ENCODE measurements at places on chromosomes 12 and 14.

- no peak for DNase-seq
Observed at GRCh38 chr14:55303691-55304145, 32.5 kb downstream of the FBXO34 start.

- DNase-seq = no peak
Observed at GRCh38 chr14:97688631-97689336, 891.6 kb downstream of the VRK1 start.

DNA sequence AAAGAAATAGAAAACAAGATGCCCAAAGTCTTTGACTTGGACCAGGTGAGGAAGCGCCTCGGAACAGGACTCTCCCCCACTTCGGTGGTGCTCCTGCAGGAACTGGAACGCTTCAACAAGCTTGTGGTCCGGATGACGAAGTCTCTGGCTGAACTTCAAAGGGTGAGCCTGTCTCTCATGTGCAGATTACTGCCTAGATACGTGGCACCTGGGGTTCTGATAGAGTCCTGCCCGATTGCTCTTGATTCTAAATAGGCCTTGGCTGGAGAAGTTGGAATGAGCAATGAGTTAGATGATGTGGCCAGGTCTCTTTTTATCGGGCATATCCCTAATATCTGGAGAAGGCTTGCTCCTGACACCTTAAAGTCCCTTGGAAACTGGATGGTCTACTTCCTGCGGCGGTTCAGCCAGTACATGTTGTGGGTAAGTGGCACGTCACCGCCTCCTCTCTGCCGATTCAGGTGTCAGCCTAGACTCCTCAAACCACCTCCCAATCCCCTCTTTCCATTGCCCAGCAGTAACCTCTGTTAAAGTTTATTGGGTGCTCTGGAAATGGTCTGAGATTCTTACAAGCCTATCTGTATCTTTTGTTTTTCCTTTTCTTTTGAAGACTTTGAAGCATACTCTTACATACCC, 40.8 kb downstream of the CCDC92 start:
- DNase-seq = no peak

GRCh38 chr12:105705765-105706164, 375.3 kb downstream of the C12orf75 start:
- no peak for DNase-seq

- no peak for DNase-seq
Observed at GRCh38 chr12:44031472-44032185, 195.7 kb downstream of the TMEM117 start.

DNA sequence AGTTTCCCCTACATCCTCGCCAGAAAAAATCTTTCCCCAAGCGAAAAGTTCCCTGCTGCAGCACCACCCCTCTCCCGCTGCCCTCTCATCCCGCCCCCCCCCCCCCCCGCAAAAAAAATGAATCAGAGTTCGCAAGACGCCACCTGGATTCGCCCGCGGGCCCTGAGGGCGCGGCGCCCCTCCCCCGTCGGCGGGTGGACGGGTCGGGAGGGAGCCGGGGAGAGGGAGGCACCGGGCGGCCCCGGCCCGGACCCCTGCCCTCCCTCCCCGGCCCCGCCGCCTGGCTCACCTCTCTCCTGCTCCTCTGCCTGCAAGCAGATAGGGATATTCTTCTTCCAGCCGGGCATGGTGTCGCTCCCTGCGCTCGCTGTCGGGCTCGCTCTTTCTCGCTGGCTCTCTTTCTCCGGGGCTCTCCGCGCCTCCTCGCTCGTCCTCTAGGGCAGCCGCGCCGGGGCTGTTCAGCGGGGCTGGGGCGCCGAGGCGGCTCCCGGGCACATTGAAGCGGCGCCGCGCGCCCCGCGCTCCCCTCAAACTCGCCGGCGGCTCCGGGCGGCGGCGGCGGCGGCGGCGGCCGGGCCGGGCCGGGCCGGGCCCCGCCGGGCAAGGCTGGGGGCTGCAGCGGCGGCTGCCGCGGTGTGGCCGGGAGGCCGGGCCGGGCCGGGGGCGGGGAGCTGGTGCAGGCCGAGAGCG, 200.3 kb upstream of the CAND1 start:
- DNase-seq = no peak

DNA sequence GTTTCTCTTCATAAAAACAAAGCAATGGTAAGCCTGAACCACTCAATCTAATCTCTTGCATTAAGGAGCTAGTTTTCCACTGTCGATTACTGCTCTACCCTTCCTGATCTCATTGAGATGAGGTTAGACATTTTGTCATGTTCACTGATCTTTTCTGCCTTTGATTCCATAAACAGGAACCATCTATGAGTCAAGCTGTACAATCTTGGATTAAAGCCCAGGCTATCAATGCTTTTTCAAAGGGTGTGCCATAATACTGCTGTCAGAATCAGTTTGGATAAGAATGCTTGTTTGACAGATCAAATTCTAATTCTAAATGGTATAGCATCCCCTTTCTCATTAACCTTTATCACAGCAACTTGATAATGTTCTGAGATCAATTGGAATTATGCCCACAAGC, 16.1 kb downstream of the GRIP1 start:
- no peak for DNase-seq

GRCh38 chr12:32761716-32762115, 6.0 kb upstream of the YARS2 start:
- no peak for DNase-seq

DNA sequence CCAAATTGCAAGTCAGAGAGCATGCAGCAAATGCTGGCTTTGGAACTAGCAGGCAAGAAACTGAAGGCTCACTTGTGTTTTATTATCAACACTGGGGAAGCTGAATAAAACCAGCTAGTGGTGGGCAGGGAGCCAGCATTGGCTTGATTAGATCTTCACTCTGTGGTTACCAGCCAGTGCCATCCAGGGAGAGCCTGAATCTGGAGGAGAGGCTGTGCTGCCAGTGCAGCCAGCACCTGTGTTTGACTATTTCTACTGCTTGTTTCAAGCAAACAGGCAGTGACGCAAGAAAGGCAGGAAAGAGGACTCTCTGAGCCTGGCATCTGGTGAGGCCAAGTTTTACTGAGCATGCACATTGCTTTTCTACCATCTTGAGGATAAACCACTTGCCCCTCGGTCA, 247.0 kb downstream of the PHLDA1 start:
- no peak for DNase-seq

DNA sequence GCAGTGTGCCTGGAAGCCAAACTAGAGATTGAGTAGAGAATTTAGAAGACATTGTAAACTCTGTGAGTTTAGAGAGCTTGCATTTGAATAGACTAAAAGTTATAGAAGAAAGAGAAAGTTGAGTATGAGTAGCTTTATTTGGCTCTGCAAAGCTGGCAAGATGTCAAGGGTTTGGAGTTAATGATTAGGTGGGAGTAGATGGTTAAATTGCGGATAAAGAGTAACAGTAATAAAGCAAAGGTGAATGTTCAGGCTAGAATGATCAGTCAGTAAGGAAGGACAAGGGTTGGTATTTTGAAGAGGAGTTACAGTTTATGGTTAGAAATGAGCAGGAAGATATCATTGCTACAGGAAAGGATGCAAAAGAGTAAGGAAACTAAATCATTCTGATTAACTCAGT, 5.2 kb downstream of the PPM1A start:
- no peak for DNase-seq

DNA sequence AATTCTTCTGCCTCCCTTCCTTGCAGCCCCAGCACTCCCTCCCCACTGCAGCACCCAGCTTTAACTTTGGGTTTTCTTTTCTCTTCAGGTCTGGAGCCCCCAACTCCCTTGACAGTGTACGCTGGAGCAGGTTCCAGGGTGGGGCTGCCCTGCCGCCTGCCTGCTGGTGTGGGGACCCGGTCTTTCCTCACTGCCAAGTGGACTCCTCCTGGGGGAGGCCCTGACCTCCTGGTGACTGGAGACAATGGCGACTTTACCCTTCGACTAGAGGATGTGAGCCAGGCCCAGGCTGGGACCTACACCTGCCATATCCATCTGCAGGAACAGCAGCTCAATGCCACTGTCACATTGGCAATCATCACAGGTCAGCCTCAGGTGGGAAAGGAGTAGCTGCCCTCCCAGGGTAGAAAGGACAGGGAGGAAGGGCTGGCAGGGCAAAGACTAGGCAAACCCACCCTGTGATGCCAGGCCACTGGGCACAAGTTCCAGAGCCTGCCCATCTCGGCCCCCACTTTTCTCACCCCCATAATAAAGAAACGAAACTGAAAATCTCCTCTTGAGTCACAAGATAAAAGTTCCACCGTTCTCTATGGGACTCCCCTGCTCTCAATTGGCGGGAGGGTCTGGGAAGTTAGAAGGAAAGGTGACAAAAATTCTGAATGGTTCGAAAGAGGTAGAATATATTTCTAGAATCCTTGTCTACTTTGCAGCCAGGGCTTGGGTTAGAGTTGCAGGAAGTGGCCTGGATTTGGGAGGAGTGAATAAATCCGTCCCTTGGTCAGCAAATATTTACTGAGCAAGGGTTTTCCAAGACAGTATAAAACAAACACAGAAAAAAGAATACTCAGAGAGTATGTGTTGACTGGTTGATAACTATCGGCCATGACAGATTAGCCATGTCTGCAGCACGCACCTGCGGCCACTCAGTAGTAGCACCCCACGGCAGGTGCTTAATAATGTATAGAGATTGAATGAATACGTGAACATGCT, 3.2 kb downstream of the LAG3 start:
- no peak for DNase-seq

- DNase-seq = no peak
Observed at GRCh38 chr12:105499205-105499604, 168.7 kb downstream of the C12orf75 start.

DNA sequence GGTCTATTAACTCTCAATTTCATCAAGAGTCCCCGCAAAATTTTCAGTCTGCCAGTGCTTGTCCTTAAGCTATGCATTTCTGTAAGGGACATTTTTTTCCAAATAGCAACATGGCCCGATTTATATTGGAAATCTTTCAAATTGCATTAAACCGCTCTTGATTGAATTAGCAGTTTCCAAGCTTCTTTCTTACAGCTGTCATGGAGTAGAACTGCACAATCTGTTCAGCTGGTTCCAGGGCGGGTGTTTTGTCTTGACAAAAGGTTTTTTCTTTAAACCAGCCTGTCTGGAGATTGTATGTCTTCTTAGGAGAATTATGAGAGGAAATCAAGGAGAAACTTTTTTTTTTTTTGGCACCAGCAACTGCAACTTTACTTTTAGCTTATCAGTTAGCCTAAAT, 185.8 kb downstream of the ALG10B start:
- no peak for DNase-seq

GRCh38 chr12:1606021-1606622, 11.7 kb upstream of the FBXL14 start:
- peak; percentile 62 for DNase-seq

GRCh38 chr14:99878563-99878962, 85.3 kb downstream of the EML1 start:
- no peak for DNase-seq

- DNase-seq = no peak
Observed at GRCh38 chr14:82438436-82438835, 904.8 kb upstream of the SEL1L start.

DNA sequence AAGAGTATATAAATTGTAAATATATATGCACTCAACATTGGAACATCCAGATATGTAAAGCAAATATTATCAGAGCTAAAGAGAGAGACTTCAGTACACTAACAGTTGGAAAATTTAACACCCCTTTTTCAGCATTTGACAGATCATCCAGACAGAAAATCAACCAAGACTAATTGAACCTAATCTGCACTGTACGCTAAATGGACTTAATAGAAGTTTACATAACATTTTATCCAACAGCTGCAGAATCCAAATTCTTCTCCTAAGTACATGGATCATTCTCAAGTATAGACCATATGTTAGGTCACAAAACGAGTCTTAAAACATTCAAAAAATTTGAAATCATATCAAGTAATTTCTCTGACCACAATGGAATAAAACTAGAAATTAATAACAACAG, 229.1 kb upstream of the CLEC14A start:
- no peak for DNase-seq

DNA sequence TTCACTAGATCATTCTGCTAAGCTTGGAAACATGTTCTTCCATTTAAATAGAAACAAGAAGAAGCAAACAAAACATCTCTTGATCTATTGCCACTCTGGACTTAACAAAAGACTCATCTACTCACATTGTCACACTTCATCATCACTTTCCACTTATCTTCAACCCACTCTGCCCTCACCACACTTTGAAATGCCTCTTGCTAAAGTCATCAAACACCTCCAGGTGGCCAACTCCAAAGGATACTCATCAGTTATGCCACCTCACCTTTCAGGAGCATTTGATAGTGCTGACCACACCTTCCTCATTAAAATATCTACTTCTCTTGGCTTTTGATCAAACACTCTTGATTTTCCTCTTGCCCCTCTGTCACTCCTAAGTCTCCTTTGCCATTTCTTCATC, 7.2 kb downstream of the EFCAB11 start:
- no peak for DNase-seq

- no peak for DNase-seq
Observed at GRCh38 chr14:23861666-23862065, 91.9 kb upstream of the DHRS4 start.

GRCh38 chr14:75339059-75339458, 60.4 kb downstream of the FOS start:
- no peak for DNase-seq

DNA sequence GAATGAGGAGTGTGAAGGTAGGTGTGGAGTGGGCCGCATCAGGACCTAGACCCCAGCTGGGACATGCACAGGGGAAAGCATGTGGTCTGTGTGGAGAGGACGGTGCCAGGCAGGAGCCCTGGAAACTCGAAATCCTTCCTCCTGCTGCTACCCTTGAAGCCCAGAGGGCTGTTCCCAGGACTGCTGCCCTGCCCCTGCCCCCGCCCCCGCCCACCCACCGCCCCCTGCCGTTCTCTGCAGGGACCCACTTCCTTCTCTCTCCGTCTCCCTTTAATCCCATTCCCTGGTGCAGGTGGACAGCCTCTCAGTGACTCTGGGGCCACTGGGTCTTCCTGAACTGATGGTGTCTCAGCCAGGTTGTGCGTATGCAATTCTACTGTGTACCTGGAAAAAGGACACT, 8.0 kb downstream of the ITFG2 start:
- DNase-seq = no peak

DNA sequence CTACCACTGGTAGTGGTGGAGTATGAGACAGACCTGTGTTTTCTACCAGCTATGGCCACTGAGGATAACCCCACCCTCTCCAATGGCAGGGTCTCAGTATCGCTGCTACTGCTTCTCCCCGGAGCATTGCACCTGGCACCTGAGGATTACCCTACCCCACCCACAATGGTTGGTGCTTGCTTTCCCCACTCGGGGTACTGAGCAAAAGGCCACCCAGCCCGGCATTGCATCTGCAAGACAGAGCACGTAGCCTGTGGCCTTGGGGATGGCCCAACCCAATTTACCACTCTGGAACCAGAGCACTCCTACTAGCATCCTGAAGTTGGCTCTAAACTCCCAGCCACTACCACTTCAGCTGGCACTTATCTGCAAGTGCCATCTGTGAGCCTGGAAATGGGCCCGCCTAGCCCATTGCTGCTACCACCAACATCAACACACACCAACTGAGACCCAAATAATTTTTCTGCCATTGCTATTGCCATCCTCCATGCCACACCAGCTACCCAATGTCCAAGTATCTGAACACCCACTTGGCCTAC, 145.7 kb downstream of the CNTN1 start:
- no peak for DNase-seq

- no peak for DNase-seq
Observed at GRCh38 chr12:130433411-130433810, 95.7 kb downstream of the PIWIL1 start.

GRCh38 chr14:24183014-24183481, 5.6 kb downstream of the IPO4 start:
- no peak for DNase-seq
